ENCODE measurements at places on chromosomes 7 and 10.

- DNase-seq: no peak
Observed at GRCh38 chr7:126535176-126535575, 717.6 kb downstream of the GRM8 start.

GRCh38 chr10:71131096-71131495 lies 81.3 kb upstream of the UNC5B start:
- DNase-seq: no peak

GRCh38 chr10:63247771-63248170 lies 114.6 kb downstream of the NRBF2 start:
- DNase-seq: no peak

GRCh38 chr7:111012799-111013675 lies 77.9 kb upstream of the LRRN3 start:
- DNase-seq: no peak

- DNase-seq: peak; percentile 97
Observed at GRCh38 chr7:105664816-105665525, 83.7 kb upstream of the EFCAB10 start.

GRCh38 chr10:112722758-112723157 lies 227.3 kb upstream of the TCF7L2 start:
- no peak for DNase-seq

DNA sequence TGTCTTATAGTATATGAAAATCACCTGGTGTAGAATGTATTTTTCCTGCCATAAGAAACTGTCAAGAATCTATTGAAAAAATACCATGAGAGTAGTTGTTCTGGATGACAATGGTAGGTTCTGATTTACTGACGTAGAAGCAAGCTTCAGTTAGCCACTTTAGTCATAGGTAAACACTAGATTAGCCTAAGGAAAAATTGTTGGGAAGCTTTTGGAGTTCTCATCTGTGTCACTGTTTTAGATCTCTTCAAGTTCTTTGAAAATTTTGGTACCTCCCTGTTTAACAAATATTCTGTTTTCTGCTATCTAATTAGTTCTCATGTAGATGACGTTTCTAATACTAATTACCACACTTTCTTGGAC lies 131.8 kb downstream of the ADK start:
- no peak for DNase-seq

DNA sequence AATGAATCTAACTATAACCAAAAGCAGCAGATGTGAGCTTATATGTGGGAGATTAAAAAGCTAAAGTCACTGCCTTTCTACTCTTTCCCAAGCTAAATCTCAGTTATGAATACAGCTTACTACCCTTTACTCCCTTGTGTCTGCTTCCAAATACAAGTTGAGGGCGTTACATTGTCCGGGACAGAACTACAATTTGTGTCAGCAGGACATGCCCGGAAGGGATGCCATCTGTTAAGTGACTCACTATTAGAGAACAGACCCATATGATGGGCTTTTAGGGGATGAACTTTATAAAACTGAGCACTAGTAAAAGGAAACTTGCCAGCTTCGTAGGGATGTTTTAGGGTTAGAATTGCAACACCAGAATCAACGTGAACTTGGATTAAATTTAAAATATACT lies 299.7 kb upstream of the CSTF2T start:
- DNase-seq: no peak

DNA sequence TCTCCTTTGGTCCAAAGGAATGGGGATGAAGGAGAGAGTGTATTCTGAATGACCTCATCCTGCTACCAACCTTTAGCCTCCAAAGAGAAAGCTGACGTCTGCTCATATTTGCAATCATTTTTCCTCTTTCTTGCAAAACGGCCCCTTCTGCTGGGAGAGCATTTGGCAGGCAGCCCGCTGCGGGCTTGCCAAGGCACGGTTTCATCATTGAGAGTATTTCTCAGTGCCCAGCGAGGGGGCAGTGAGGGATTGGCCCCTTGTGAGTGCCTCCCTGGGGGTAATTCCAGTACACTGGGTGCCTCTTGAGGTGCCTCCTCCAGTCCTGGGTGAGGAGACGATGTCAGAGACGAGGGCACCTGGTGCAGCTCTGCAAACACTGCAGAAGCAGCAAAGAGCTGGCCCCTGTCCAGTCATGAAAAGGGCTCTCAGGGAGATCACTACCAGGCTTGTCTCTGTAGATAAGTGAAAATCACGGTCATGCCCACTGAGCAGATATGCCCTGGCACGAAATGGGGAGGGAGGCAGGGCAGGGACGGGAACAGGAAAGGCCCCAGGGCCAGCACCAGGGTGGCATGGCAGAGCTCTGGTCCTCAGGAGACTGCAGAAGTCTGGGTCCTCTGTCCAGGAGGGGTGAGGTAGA lies 48.7 kb upstream of the SHH start:
- no peak for DNase-seq

GRCh38 chr10:100020142-100020885 lies 10.6 kb upstream of the DNMBP start:
- no peak for DNase-seq

GRCh38 chr7:45685619-45686240 lies 111.6 kb downstream of the ADCY1 start:
- no peak for DNase-seq

DNA sequence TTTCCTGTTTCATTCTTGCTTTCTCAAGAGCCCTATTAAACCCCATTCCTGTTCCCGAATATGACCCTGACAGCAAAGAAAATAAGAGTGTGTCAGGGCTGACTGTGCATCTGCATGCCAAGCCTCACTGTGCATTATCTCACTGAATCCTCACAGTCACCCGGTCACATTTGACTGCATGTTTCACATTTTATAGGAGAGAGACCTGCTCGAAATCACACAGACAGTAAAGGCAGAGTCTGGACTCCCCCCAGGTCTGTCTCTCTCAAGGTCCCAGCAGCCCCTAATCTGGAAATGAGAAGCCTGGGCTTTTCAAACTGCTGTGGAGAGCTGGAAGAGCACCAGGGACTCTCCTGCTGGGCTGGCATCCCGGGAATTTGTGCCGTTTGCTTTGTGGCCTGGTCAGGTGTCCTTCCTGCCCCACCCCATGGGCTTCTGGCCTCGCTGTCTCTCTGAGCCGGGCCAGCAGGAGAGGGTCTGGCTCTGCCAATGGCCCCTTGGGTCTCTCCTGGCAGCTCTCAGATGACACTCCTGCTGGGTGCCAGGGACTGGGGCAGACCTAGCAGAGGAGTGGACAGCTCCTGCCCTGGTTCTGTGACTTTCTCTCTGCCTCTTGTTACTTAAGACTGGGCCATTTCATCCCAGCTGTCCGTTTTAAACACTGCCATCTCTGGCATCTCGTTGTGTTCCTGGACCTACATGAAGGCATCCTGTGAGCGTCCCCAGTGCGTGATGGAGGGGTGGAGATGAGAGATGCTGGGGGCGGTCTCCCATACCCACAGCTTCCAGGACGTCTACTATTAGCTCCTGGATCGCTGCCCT lies 173.6 kb downstream of the ARHGAP12 start:
- peak; percentile 63 for DNase-seq

GRCh38 chr10:6958711-6959110 lies 378.6 kb upstream of the PRKCQ start:
- no peak for DNase-seq

DNA sequence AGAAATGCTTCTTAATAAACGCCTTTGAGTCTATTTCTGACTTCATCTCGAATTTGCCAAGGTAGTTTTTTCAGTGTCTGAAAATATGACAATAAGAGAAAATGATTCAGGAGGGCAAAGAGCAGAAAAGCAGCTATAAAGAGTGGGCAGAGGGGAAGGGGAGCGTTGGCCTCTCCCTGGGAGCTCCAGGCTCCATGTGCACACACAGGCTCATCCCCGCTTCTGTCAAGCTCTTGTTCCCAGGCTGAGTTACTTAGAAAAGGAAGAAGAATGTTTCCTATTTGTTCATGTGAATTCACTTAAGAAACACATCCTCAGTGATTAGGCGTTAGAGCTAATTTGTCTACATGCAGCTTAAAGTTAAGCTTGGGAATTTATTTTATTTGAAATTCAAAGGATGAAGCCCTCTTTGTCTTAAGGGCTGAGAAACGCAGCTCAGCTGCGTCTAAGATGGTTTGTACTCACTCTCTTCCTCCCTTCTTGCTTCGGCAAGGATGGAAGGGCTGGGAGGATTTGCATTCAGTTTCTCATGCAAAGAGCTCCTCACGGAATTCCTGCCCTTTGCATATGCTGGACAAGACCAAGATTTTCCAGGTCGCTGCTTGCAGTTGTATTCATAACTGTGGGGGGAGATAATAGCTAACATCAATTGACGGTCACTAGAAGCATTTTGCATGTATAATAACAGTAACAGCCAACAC lies 29.0 kb upstream of the ATXN7L1 start:
- no peak for DNase-seq

DNA sequence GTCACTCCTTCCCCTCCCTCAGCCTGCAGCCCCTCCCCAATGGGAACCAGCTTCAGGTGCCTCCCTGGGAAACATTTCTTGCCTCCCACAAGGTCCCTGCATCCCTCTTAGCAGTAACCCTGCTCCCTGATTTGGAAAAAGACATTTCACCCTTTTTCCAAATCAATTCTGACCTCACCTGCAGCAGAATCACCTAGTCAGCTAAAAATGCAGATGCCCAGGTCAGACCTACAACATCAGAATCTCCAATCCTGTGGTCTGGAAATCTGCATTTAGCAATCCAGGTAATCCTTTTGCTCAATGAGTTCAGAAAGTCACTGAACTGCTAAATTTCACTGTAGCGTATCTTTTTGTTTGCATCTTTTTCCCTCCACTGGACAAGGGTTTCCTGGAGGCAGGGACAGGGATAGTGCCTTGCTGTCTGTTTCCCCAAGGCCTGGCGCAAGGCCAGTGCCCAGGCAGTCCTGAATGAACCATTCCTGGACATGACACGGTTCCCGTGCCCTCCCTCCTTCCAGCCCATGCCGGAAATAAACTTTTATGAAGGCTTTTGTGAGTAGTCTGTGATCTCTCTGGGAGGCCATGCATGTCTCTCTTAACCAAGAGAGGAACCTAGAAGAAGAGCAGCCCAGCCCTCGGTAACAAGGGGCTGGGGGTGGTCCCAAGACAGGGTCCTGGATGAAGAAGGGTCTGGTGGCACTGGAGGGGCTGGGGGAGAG lies 44.0 kb downstream of the COL13A1 start:
- DNase-seq: peak; percentile 32

DNA sequence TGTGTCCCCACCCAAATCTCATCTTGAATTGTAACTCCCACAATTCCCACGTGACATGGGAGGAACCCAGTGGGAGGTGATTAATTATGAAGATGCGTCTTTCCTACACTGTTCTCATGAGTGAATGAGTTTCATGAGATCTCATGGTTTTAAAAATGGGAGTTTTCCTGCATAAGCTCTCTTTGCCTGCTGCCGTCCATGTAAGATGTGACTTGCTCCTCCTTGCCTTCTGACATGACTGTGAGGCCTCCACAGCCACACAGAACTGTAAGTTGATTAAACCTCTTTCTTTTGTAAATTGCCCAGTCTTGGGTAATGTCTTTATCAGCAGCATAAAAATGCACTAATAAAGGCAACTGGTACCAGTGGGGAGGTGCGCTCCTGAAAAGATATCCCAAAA lies 67.7 kb upstream of the DRGX start:
- no peak for DNase-seq

DNA sequence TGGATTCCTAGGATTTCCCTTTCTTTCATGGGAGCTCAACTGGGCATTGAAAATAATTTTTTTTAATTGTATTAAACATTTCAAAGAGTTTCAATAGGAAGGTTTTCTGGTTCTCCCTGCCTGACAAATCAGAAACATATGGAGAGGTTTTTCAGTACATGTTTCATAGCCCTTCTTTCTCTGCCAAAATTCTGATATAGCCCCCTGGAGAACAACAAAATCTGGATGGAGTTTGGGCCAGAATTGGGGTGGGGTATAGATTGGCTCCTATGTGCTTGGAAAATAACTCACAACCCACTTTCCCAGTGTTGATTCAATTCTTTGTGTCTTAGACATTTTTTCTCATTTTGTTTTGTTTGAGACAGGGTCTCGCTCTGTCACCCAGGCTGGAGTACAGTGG lies 24.6 kb upstream of the EIF4H start:
- DNase-seq: no peak

GRCh38 chr10:72842164-72842563 lies 51.4 kb upstream of the OIT3 start:
- DNase-seq: no peak

GRCh38 chr7:138559448-138559847 lies 99.4 kb downstream of the TRIM24 start:
- no peak for DNase-seq

DNA sequence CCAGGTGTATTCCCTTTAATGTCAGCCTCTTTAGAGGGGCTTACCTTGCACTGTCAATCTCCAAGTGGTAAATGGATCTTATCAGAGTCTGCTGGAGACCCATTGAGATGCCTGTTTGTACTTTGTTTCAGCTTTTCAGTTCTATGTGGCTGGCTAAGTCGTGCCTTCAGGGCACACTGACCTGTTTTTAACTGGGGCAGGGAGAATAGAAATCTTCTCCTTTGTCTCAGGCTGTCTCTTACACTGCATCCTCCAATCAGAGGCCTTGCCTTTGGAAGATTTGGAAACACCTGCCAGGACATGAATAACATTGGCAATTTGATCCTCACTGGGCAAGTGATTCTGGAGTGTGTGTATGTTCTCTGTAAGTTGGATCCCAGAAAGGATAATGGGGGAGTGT lies 65.0 kb downstream of the POU6F2 start:
- DNase-seq: no peak

- DNase-seq: no peak
Observed at GRCh38 chr7:23426876-23427275, 43.4 kb downstream of the IGF2BP3 start.
